ENCODE measurements at places on chromosomes 5 and 9. TPM values are rescaled to one million over a fixed set of nuclear protein-coding genes. Genes with fewer than 3 reads are reported as not detected.

The KYAT1 gene
- 4.4 TPM for total RNA-seq

The S100Z gene
- total RNA-seq: not detected

The POLE3 gene
- total RNA-seq: 32.0 TPM

The TAF11L8 gene
- not detected for total RNA-seq

The GPR21 gene
- total RNA-seq: 2.3 TPM

The RASA1 gene
- 22.8 TPM for total RNA-seq

GRCh38 chr5:6948562-6948961, 235.3 kb downstream of the TENT4A start:
- no peak for DNase-seq

DNA sequence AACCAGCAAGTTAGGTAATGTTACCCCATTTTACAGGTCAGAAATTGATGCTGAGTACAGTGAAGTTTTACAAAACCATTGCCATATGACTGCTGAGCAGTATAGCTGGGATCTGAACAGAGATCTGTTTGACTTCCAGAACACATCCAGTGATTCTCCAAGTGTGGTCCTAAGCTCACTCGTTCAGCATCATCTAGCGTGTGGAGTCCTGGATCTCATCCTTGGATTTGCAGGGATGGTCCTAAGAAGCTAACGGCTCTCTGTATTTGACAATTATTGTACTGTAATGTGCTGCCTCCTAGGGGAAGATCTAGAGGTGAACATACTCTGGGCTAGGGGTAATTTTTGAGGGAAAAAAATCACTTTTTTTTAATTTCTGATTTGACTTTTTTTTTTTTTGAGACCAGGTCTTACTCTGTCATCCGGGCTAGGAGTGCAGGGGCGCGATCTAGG, 1.4 kb downstream of the SLC26A2 start:
- DNase-seq: no peak

DNA sequence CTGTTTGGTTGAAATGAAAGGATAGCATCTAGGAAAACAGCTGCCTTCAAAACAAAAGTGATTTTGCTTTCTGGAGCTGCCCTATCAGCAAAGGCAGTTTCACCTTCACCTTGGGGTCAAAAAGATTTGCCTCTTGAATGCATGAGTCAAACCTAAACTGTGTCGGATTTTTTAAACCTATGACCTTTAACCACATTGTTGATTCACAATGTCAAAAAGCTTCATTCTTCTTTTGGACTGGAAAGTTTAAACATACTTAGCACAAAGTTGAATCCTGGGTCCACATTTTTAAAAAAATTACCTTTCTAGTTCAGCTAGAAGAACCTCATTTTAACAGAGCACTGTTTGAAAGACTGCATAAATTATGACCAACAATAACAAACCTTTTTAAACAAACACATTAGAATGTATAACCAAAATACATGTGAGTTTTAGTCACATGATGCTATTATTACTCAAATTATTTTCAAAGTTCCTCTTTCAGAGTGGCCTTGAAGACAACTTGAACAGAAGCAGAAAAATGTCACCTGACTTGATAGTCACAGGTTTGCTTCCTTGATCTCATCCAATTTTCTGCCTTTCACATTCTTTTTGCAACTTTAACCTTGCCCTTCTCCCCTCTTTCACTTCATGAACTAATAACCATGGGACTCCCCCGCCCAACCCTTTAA, 109.7 kb upstream of the LHFPL2 start:
- DNase-seq: no peak

DNA sequence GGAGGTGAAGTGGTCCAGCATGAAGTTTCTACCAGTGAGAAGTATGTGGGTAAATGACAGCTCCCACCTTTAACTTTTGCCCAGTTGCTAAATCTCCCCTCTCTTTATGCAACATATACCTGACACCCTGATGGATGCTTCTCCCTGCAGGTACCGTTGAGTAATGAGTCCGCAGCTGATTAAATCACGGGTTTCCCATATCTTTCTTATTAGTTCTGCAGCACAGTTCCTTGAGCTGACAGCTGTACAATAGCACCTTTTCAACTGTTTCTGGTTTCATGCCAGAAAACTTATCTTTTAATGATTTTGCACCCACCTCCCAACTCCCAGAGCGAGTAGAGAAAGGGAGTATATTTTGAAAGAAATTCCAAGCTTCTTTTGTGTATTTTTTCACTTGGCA, 161.0 kb upstream of the TUT7 start:
- DNase-seq: no peak

DNA sequence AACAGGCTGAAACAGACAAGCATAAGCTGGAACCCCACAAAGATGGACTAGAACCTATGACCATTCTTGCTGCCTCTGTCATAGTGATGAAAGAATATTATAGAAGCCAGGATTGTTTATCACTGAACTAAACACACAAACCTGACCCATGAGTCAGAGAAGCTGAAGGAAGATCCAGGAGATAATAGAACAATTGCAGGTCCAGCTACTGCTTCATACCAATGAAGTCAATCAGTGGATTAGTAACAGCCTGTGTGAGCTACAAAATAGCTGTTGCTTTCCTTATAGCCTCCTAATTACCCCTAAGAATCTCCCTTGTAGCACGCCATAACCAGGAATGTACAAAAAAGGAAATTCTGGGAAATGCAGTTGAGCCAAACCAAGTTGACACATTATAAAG, 459.9 kb upstream of the ZNF462 start:
- DNase-seq: no peak

GRCh38 chr5:134873987-134874830, at the start of gene TXNDC15:
Gene TXNDC15, plus strand, starts transcription at chr5:134874371. Its CDS starts 57 bp downstream, at chr5:134874428.
- DNase-seq: peak; percentile 44

GRCh38 chr5:2320611-2321010, 430.9 kb downstream of the IRX2 start:
- DNase-seq: no peak

- no peak for DNase-seq
Observed at GRCh38 chr9:121881920-121882500, 211.1 kb downstream of the TTLL11 start.

DNA sequence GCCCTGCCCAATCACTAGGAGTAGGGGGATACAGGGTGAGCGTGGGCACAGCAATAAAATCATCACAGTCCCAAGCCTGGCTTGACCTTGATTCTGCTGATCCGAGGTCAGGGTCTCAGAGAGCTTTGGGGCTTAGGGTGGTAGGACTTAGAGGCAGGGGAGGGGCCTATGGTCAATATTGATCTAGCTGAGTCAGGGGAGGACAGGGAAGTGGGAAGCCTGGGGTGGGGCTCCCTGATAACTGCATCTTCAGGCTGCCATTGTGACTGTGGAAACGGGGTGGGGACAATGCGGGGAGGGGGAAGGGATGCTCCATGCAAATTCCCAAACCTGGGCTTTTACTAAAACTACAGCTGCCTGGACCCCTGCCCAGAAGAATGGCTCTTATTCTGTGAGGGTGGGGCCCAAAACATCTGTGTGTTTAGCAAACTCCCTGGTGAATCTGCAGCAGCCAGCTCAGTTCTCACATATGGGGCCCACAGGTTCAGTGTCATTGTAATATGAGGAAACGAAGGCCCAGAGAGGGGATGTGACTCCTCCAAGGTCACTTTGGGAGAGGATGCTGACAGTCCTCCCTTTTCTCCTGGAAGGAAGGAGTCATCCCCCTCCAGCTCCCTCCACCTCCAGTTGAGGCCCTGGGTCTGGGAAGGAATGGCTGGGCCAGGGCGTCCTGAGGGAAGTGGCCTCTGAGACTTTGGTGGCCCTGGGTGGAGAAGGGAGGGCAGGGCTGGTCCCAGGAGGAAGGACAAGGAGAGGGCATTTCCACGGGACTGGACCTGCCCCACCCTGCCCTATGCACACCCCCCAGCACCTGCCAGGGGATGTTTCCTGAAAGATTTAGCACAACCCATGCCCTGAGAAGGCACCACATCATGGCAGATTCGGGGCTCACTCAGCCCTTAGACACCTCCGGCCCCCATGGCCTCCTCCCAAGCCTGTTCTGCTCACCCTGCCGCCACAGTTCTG, 26.4 kb downstream of the SLC6A7 start:
- DNase-seq: no peak

GRCh38 chr5:69007726-69008368, 86.0 kb upstream of the SLC30A5 start:
- peak; percentile 70 for DNase-seq

DNA sequence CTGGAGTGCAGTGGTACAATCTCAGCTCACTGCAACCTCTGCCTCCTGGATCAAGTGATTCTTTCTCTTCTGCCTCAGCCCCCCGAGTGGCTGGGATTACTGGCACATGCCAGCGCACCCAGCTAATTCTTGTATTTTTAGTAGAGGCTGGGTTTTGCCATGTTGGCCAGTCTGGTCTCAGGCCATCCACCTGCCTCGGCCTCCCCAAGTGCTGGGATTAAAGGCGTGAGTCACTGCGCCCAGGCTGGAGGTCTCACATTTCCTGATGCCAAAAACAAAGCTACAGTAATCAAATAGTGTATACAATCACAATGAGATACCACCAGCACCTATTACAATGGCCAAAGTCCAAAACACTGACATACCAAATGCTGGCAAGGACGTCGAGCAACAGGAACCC, 51.1 kb downstream of the TTLL11 start:
- no peak for DNase-seq

DNA sequence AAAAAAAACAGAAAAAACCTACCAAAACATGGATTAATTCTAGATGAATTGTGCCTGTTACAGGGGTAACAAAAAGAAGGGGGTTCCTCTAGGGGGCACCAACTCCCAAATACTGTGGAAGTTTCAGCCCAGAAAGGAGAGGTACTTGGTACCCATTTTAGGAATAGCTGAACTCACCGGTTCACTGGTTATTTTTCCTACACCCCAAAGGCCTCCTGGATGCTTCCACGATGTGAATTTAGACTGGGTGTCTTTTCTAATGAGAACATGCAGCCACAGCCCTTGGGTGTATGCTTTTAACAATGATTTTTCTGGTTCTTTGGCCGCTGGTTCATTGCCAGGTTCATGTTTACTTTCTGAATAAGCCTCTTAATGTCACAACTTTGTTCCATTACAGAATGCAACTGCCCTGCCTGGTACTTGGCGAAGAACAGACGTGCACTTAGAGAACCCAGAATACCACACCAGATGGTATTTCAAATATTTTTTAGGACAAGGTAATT, 46.7 kb downstream of the GARNL3 start:
- no peak for DNase-seq

DNA sequence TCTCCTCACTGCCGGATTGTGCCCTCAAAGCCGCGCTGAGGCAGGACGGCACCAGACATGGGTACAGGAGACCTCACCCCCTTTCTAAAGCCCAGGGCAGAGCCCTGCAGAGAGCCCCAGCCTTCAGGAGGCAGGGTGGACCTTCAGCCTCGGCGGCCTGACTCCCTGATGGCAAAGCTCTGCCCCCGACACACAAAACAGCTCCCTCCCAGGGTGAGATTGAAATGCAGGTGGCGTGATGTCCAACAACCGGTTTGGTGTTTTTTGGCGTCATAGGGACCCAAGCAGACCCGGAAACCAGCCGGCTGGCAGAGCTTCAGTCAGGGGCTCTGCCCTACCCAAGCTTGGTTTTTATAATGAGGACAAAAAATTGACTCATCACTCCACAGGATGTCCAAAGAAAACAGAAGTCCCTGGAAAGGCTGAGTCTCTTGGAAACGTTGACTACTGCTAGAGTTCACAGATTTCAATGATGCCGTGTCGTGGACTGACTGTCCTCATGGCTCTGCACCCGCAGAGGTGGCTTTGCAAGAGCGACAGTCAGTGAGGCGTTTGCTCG, 275.2 kb upstream of the IRX1 start:
- no peak for DNase-seq

GRCh38 chr5:8394965-8395364, 526.0 kb downstream of the MTRR start:
- DNase-seq: no peak

DNA sequence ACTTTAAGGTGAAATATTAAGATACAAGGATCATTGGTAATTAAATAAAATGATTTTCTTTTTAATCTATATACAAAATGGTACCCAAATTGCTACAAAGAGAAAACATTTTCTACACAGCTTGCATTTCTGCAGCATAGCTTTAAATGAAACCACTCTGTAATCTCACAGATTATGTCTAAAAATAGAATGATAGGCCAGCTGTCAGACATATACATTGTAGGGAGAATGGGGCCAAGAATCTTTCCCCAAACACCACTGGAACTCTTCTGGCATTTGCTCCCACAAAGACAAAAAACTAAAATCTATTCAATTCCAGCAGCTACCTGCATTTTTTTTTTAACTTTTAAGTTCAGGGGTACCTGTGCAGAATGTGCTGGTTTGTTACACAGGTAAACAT, 124.1 kb upstream of the NR5A1 start:
- DNase-seq: no peak

GRCh38 chr5:168530621-168531150, 1.6 kb downstream of the FBLL1 start:
- DNase-seq: no peak

GRCh38 chr5:115816226-115817081, at the start of gene CDO1:
Gene CDO1, minus strand, starts transcription at chr5:115816659. Its CDS starts 262 bp downstream, at chr5:115816397.
- DNase-seq: no peak

DNA sequence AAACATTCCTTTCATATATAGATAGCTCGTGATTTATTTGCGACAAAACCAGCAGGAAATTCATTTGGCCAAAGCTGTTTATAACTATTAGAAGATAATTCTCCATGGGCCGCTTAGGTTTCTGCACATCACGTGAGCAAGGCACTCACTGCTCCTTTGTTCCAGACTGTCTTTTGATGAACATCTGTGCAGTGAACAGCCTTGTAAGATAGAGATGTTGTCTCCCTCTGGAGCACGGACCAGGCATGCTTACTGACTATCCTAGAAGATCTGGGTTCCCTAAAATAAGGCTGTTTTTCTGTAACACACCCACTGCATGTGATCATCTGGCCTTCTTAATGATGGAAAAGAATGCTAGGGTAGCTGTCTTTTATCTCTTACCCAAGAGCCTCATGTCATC, 30.9 kb downstream of the YIPF5 start:
- no peak for DNase-seq

- DNase-seq: no peak
Observed at GRCh38 chr9:133876836-133877235, 115.3 kb downstream of the VAV2 start.
